ENCODE measurements at places on chromosomes 16 and 17.

DNA sequence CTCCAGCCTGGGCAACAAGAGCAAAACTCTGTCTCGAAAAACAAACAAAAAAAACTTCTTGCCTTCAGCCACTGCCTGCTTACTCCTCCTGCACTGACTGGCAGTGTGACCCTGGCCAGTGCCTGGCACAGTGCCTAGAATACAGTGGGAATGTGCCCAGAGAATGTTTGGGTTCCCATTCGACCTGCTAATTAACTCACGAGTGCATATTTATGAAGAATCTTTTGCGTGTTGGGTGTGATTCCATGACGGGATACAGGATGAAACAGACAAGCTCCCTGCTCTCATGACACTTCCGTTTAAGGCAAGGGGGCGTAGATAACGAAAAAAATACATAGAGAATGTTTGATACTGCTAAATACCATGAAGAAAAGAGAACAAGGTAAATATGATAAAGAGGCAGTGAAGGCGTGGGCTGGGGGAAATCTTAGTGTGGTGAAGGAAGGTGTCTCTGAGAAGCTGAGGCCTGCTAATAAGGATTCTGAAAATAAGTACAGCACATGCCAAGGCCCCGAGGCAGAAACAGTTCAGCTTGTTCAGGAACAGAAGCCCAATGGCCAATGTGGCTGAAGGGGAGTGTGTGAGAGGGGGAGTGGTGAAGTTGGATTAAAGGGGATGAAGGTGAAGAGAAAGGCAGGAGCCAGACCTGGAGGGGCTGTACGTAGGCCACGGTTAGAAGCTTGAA is 4.3 kb downstream of the ABI3 start:
- no peak for DNase-seq

- DNase-seq = no peak
Measured at GRCh38 chr17:78517421-78517820, 59.8 kb downstream of the DNAH17 start.

- DNase-seq = no peak
Measured at GRCh38 chr16:56864960-56865359, at the start of gene SLC12A3. SLC12A3 (plus strand) TSS chr16:56865207; CDS start chr16:56865236, 29 bp downstream.

- DNase-seq = peak; percentile 5
Measured at GRCh38 chr17:79874329-79874981, 35.2 kb upstream of the CBX4 start.

GRCh38 chr17:17930674-17931073 is 41.5 kb downstream of the TOM1L2 start:
- DNase-seq = no peak

- no peak for DNase-seq
Measured at GRCh38 chr17:66610361-66611133, 224.4 kb upstream of the CACNG5 start.

GRCh38 chr16:11302977-11303376 is 21.8 kb upstream of the PRM1 start:
- DNase-seq = no peak

GRCh38 chr17:29838961-29839360 is 91.1 kb downstream of the SSH2 start:
- DNase-seq = peak; percentile 65

Data from AG10803 (cell line).